ENCODE measurements at places on chromosomes 6 and 20.

GRCh38 chr6:11950109-11950508 lies 62.0 kb upstream of the HIVEP1 start:
- no peak for DNase-seq

DNA sequence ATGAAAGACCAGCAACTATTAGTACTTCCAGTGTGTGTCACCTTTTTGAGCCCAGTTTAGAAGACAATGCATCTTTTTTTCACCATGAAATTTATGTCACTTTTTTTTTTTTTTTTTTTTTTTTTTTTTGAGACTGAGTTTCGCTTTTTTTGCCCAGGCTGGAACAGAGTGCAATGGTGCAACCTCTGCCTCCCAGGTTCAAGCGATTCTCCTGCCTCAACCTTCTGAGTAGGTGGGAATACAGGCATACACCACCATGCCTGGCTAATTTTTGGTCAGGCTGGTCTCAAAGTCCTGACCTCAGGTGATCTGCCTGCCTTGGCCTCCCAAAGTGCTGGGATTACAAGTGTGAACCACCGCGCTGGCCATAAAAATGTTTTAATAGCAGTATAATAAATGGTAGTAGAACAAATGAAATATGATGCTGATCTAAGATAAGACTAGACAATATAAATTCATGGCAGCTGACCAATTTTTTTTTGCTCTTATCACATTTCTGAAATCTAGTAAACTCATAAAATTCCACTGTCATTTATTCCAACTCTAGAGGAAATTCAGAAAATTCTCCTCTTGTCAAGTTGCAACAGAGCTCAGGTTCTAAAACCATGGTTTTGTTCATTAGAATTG lies 21.3 kb downstream of the NHSL1 start:
- DNase-seq: no peak

DNA sequence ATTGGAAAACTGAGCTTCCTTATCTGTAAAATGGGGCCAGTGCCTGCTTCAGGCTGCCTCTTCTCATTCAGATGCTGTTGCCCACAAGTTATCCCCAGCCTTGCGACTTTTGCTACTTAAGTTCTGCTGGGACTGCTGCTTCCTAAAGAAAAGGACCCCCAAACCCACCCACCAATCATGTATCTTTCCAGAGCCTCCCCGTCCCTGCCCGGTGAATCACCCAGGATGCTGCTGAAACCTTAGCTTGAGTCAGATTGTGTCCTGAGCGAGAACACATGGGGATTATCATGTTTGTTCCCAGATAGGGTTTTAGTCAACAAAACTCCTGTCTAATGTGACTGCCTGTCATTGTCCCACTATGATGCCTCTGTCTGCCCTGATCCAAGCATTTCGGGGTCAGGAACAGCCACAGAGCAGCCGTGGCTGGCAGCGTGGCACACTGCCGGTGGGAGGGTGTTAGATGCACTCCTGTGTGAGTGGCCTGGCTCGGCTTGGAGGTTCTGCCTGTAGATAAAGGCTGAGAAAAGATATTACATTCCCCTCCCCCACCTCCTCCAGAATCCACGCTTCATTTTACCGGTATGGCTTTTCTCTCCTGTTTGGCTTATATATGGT lies 79.9 kb downstream of the TOX2 start:
- no peak for DNase-seq

GRCh38 chr6:151822252-151823111 lies 15.0 kb downstream of the ESR1 start:
- DNase-seq: no peak

DNA sequence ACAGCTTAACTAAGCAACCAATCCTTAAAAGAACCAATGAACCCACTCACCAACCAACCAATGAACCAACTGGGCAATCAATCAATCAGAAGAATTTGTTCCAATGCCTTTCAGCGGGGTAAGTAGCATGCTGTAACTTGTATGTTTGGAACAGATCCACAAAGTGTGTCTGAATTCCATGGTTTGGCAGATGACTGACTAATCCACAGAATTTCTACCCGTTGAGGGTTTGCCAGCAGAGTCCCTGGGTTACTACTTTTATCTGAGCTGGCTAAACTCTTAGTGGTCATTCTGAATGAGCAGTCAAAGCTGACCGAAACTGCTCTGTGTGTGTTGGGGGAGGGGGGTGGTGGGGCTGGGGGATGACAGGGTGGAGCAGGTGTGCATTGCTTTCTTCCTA lies 125.0 kb upstream of the JAG1 start:
- no peak for DNase-seq

GRCh38 chr20:58045579-58045978 lies 182.9 kb downstream of the ANKRD60 start:
- no peak for DNase-seq

DNA sequence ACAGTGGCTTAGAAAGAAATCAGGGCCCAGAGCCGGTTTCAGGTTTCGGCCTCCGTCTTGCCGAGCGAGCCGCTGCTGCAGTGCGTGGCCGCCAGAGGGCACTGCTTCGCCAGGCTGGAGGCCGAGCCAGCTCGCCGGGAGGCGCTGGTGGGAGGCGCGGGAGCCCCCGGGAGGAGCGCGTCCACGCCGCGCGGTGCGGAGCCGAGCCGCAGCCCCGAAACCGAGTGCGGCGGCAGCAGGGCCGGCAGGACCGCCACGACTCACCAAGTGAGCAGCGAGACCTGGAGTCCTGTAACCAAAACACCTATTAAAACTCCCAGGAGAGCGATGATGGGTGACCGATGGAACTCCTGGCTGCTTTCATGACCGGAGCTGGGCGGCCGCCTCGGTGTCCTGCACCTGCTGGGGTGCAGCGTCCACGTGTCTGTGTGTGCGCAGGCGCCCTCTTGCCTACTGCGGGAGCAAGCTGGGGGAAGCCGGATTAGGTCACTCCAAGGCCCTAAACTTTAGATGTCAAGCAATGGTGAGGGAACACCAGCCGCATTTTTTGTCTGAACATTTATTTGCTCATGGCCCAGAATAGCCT lies 186.9 kb upstream of the UST start:
- DNase-seq: peak; percentile 51

DNA sequence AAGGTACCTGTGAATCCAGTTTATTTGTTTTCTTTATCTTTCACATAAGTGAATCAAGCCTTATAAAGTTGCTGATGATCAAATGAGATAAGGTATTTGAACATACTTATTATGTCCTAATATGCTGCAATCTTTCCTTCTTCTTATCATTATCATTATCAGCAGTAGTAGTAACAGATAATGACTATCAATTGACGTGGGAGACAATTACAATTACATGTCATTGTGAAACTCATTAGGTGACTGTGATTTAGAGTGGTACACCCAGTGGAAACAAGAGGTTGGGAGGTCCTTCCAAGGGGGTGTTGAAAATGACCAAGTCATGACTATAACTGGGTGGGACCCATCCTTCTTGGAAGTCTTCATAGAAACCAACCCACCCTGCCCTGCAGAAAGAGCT lies 2.8 kb downstream of the CLIC5 start:
- DNase-seq: no peak

DNA sequence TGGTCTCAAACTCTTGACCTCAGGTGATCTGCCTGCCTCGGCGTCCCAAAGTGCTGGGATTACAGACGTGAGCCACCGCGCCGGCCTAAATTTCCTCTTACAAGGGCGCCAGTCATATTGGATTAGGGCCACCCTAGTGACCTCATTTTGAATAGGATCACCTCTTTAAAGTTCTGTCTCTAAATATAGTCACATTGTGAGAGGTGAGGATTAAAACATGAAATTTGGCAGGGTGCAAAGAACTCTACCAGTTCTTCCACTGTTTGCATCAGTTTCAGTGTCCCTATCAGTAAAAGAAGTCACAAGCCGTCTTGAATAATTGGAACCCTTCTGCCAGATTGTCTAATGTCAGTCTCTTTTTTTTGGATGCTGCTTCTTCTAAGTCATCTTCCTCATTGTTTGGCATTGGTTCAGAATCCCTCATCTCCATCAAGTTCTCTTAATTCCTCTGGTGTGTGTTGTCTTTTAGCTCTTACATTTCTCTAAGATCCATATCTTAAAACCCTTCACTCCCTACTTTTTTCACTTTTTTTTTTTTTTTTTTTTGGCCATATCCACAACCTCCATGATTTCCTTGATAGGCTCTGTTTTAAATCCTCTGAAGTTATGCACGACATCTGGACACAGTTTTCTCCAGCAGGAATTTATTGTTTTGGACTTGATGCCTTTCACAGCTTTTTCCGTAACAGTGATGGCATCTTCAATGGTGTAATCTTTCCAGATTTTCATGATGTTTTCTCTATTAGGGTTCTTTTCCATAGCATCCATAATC lies 56.8 kb downstream of the NCOA3 start:
- no peak for DNase-seq

- no peak for DNase-seq
Observed at GRCh38 chr20:62940875-62941274, 2.9 kb downstream of the GID8 start.

- DNase-seq: no peak
Observed at GRCh38 chr20:20217621-20218020, 150.3 kb upstream of the INSM1 start.

GRCh38 chr20:23018432-23018831 lies 16.7 kb upstream of the SSTR4 start:
- no peak for DNase-seq

DNA sequence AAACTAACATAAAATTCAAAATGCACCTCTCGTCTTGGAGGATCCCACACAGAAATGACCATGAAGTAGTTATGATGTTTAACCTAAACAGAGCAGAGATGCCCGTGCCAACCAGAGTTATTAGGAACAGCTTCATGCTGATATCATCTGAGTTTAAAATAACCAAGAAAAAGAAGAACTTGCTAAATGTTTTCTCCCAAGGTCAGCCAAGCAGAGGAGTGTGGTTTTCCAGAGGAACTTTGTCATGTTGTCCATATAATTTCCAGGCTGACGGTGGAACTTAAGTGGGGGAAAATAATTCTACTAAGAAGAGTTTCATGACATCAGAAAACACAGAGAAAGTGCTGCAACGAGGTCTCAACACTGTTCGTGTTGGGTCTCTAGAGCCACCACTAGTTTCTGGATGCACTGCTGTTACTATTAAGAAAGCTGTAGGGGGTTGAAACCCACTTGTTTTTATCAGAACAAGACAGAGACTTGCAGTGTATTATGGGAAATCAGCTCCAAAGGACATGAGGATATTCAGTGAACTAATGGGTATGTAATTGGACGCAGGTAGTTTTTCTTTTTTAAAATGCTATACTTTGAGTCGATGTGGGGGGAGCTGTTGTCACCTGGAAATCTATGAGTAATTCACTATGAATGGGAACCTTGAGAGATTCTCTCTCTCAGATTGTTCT lies 5.2 kb downstream of the AGPAT4 start:
- no peak for DNase-seq

- DNase-seq: no peak
Observed at GRCh38 chr20:41286240-41286851, 31.2 kb downstream of the ZHX3 start.

DNA sequence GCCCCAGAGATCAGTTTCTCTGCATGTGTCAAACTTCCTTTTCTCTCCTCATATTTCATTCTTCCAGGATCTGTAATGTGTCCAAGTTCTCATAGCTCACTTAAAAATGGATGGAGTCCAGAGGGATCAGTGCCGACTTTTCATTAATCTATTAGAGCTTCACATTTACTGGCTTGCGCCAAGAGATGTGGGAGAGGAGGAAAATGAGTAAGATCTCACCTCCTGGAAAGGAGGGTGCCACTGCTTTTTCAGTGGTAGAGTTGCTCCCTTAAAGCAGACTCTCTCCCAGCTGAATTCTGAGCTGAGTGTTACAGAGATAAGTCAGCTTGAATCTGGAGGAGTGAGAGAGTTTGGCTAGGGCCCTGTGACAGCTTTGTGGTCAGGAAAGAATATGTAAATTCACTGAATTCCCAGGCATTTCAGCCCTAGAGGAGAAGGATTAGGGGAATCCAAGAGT lies 175.9 kb downstream of the SOX4 start:
- no peak for DNase-seq

DNA sequence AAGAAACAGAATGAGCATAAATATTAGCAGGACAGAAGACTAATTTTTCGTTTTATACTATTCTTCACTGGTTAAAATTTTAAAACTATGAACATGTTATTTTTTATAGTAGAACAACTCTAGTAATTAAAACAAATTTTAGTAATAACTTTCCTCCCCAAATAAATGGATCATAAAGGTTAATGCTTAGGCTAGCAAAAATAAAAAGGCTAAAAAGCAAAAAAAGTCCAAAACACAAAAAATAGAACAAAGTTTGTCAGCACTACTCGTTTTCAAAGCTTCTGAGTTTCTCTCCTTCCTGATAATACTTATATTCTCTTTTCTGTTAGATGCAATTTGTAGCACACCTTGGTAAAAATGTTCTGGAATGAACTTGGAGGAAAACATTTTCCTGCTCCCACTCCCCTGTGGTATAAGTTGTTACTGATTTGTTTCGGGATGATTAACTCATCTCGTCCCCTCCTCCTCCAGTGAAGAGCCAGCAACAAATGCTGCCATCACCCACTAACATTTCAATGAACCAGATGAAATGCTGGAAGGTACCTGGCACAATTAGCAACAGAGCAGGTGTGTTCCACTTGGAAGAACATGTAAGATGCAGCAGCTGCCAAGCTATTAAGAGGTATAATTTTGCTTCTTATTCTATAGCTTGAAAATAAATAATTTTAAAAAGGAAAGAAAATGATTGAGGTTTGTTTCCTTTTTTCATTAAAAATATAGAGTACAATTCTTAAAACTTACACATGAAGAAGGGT lies 130.5 kb downstream of the MYB start:
- no peak for DNase-seq

DNA sequence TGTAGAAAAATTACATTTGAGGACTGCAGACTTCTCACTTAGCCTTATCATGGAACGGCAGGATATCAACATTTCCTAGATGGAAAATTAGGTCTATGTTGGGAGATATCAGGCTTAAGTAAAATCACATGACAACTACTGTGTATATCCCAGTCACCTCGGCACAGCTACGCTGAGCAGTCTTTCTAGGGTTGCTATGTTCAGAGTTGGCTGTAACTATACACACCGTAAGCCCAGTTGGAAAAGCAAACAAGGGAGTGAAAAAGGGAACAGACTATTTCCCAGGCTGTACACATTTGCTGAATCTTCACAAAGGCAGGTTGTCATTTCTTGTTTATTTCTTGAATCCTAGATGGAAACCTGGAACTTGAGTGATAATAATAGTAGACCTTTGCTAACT lies 80.7 kb upstream of the PTPRK start:
- DNase-seq: no peak

DNA sequence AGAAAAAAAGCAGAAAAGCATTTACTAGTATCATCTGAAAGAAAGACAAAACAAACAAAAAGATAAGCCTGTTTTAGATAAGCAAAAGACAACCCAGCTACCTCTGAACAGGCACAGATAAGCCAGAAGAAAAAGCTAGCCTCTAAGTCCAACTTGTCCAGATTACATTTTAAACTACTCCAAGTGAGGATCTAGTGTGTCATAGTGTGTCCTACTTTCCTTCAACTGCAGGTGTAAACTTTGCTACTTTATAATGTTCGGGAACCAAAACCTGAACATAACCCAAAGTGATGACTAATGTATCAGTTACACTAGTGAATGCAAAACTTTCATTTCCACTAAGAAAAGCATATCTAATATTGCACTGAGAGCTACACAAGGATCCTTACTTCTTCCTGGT lies 19.5 kb downstream of the ADNP start:
- no peak for DNase-seq

Measured in CD8-positive, alpha-beta memory T cell (primary cell).